ENCODE measurements at places on chromosomes 13 and 19. TPM values are rescaled to one million over a fixed set of nuclear protein-coding genes. Genes with fewer than 3 reads are reported as not detected.

- no peak for DNase-seq
Observed at GRCh38 chr19:20879501-20879900, 43.5 kb upstream of the ZNF85 start.

- no peak for DNase-seq
Observed at GRCh38 chr13:80299046-80299445, 41.9 kb downstream of the SPRY2 start.

GRCh38 chr13:93425411-93425810 lies 198.8 kb downstream of the GPC6 start:
- no peak for DNase-seq

DNA sequence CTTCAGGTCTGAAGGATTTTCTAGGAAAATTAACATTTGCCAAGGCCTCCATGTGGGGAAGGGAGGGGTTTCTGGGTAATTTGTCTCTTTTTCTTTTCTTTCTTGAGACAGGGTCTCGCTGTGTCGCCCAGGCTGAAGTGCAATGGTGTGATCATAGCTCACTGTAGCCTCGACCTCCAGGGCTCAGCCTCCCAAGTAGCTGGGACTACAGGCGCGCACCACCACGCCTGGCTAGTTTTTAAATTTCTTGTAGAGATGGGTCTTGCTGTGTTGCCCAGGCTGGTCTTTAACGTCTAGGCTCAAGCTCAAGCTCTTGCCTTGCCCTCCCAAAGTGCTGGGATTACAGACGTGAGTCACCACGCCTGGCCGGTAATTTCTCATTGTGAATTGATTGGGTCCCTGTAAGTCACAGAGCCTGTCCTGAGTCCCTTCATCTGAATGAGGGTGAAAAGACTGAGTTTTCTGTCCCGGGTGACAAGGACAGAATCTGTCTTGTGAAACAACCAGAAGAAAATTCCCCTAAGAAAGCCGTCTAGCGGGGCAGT lies 10.0 kb upstream of the SPC24 start:
- no peak for DNase-seq

- no peak for DNase-seq
Observed at GRCh38 chr19:1116726-1117581, 13.2 kb downstream of the GPX4 start.

FCAR gene
- not detected for total RNA-seq

DNA sequence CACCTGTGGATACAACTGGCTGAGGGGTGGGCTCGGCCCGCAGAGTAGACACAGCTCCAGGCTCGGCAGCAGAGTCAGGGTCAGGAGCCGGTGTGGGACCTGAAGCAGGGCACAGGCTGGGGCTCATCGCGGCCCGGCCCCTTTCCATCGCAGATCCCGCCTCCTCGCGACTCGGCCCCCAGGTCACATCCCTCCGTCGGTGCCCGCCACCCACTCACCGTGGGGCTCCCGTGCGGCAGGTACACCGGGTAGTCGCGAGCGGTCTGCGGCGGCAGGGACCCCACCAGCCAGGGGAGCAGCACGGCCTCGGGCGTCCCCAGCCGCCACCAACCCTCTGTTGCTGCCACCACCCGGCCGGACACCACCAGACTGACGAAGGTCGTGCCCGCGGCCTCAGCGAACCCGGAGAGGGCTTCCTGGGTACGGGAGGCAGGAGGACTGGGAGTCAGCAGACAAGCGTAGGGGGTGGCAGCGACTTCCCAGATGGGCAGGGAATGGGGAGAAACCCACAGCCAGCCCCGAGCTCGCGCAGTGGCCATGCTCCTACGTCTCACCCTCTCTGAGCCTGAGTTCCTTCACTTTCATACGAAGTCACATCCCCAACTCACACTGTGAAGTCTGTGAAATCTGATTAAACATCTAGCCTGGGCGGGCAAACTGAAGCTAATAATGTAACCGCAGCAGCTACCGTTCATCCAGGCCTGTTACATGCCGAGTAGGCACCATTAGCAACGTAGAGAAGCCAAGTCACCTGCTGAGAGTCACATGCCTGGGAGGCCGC lies 3.7 kb downstream of the FUZ start:
- DNase-seq: peak; percentile 93

GRCh38 chr19:13151605-13152355 lies 1.6 kb downstream of the IER2 start:
- peak; percentile 99 for DNase-seq

DNA sequence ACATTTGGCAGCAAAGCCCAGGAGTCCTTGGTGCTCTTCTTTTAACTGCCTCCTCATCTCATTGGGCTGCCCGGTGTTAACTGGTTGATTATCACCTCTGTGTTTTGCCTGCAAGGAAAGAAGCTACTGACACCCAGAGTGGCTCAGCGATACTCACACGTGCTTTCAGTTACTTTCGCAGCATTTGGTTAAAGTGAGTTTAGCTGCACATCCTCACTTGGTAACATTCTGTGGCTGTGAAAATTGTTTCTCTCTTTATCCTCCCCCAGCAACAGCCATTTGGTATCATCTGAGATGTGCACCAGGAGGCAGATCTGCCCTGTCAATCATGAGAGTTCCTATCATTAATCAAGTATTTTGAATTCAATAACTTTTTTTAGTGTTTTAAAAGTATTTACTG lies 44.6 kb upstream of the GPR183 start:
- DNase-seq: no peak

- no peak for DNase-seq
Observed at GRCh38 chr19:46967578-46968032, 52.0 kb upstream of the NPAS1 start.

- peak; percentile 50 for DNase-seq
Observed at GRCh38 chr19:8403098-8403819, 9.8 kb upstream of the MARCHF2 start.

- DNase-seq: no peak
Observed at GRCh38 chr13:41282129-41282571, 18.8 kb upstream of the MTRF1 start.

EXOC3L2 gene
- not detected for total RNA-seq

GRCh38 chr19:46159418-46160232 lies 11.6 kb downstream of the IGFL2 start:
- DNase-seq: no peak

PGLYRP1 gene
- not detected for total RNA-seq

GRCh38 chr19:19540715-19541515 lies 2.9 kb downstream of the CILP2 start:
- DNase-seq: peak; percentile 97

CEACAM21 gene
- not detected for total RNA-seq

- no peak for DNase-seq
Observed at GRCh38 chr13:71803066-71803465, 63.9 kb downstream of the DACH1 start.

GRCh38 chr19:54268936-54269335 lies 11.9 kb upstream of the LILRB5 start:
- DNase-seq: no peak

- DNase-seq: no peak
Observed at GRCh38 chr13:21913010-21913409, 242.1 kb downstream of the FGF9 start.

TNFSF9 gene
- 12.7 TPM for total RNA-seq

DNA sequence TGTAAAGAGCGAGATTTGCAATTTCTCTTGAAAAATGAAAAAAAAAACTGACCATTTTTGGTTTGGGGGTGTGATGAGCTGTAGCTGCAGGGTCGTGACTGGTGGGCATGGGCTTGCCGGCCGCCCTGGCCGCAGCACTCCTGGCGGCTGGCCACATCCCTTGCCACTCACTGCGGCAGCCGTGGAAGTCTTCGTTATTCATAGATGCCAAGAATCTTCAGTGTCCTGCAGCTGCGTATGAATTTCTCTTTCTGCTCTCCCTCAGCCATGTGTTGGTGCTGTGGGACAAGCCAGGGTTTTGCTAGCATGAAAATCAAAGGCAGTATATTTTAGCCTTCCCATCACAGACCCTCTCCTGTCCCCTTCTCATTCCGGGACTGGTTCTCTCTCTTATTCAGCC lies 151.7 kb upstream of the TSHZ3 start:
- no peak for DNase-seq

CEACAM18 gene
- total RNA-seq: not detected

CEACAM16 gene
- under 0.01 TPM for total RNA-seq

DNA sequence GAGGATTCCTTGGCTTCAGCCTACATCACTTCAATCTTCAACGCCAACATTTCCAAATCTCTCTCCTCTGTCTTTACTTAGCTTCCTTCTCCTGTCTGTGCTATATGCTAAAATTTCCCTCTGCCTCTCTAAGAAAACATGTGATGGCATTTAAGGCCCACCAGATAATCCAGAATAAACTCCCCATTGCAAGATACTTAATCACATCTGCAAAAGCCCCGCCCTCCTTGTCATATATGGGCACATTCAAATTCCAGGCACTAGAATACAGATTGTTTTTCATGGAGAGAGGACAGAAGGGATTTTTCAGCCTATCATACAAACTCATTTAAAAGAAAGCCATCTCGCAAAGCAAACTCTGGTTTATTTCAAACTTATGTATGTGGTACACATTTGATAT lies 16.2 kb downstream of the ARGLU1 start:
- DNase-seq: no peak

LMTK3 gene
- not detected for total RNA-seq

SERPINE3 gene
- total RNA-seq: not detected

- no peak for DNase-seq
Observed at GRCh38 chr13:22399801-22400420, 729.0 kb downstream of the FGF9 start.

DNA sequence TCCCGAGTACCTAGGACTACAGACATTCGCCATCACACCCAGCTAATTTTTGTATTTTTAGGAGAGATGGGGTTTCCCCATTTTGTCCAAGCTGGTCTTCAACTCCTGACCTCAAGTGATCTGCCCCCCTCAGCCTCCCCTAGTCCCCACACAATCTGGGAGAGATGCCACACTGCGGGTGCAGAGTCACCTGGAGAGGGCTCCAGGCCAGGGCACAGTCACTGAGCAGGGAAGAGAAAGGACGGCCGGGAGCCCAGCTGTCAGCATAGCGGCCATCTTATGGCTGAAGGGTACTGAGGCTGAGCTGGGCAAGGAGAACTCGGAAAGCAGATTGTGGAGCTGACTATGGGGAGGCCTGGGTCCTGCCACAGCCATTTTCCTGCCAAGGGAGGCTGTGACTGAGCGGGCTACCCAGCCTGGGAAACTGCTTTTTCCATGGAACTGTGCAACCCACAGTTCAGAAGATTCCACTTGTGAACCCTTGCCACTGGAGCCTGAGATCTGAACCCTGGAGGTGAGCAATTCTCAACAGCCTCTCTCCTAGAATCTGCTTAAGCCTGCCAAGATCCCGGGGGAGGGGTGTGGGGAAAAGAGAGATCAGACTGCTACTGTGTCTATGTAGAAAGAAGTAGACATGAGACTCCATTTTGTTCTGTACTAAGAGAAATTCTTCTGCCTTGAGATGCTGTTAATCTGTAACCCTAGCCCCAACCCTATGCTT lies 109.2 kb downstream of the ZNF486 start:
- no peak for DNase-seq

DNA sequence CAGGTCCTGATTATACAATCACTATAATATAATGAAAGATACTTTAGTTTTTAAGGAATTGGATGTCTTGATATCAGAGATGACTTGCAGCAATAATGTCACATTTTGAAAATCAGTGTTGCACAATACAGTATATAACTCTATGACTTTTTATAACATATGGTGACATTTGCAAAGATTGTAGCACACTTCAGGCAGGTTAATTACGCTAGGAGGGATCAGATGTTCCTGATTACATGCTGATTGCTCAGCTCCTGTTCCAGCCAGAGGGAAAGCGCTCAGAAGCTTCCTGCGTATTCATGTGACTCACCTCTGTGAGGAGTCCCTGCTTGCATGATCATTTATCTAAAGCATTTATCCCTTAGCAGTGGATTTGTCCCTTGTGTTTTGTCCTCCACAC lies 265.6 kb downstream of the GPC5 start:
- DNase-seq: no peak

GRCh38 chr13:51861723-51862300 lies at the start of gene CCDC70:
Gene CCDC70 (plus strand): TSS chr13:51861969. CDS start chr13:51865412, 3,443 bp downstream.
- no peak for DNase-seq

ATXN8OS gene
- not detected for total RNA-seq

GRCh38 chr13:22517544-22517943 lies 663.2 kb upstream of the SGCG start:
- no peak for DNase-seq

PSG7 gene
- not detected for total RNA-seq
